Aorta (tissue), 5 donors: ENCODE measurements at places on chromosomes 1 and 21. TPM values are rescaled to one million over a fixed set of nuclear protein-coding genes. Genes with fewer than 3 reads are reported as not detected.

- no peak for DNase-seq
These were observed 258.7 kb downstream of the RRAGC start for GRCh38 chr1:38600905-38601304.

GRCh38 chr21:31201548-31201947 lies 142.5 kb downstream of the TIAM1 start:
- no peak for DNase-seq

DNA sequence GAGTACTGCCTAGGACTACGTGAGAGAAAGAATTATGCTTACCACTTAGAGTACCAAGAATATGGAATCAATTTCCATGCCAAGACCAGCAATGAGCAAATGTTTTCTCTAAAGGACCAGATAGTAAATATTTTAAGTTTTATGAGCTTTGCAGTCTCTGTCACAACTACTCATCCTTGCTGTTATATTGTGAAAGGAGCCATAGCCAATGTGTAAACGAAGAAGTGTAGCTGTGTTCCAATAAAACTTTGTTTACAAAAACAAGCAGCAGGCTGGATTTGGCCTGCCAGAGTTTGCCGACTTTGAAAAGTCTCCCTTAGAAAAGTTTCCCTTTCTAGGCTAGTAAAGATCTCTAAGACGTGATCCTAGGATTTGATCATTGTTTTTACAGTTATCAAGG lies 128.8 kb downstream of the PDE4B start:
- DNase-seq: no peak

DNA sequence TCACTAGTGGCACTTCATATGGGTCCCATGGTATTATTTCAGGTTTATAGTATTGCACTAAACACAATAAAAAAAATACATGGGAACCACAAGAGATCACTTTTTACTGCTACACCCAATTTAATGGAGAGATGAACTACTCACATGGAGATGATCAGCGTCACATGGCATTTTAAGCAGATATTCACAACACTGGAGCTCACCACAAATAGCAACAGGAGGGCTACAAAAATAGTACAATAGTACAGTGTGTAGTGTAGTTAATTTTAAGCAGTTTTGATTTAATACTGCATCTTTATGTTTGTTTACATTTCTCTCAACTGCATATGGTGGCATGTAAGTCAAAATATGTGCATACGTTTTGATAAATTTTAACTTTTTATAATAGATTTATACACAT lies 31.0 kb downstream of the SNX7 start:
- no peak for DNase-seq

The NBPF10 gene
- total RNA-seq: 4.8 TPM

The ZNF648 gene
- not detected for total RNA-seq

The MYOG gene
- not detected for total RNA-seq
